Activated CD4-positive, CD25-positive, alpha-beta regulatory T cell treated with anti-CD3 and anti-CD28 coated beads, Interleukin-2, amount 50 U/mL, for 72 hours (primary cell): ENCODE measurements at places on chromosomes 7 and 10.
A peak's percentile ranks its signal among the peaks of the same experiment; 100 is the strongest.

DNA sequence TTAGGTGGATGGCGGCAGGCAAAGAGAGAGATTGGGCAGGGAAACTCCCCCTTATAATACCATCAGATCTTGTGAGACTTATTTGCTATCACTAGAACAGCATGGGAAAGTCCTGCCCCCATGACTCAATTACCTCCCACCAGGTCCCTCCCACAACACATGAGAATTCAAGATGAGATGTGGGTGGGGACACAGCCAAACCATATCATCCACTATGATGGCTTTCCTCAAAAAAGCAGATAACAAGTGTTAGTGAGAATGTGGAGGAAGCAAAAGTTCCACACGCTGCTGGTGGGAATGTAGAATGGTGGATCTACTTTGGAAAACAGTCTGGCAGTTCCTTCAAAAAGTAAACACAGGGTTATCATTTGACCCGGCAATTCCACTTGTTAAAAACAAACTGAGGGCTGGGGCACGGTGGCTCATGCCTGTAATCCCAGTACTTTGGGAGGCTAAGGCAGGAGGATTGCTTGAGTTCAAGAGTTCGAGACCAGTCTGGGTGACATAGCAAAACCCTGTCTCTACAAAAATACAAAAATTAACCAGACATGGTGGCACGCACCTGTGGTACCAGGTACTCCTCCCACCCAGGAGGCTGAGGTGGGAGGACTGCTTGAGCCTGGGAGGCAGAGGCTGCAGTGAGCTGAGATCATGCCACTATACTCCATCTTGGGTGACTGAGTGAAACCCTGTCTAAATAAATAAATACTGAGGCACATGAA, 161.4 kb upstream of the EEPD1 start:
- no peak for DNase-seq

DNA sequence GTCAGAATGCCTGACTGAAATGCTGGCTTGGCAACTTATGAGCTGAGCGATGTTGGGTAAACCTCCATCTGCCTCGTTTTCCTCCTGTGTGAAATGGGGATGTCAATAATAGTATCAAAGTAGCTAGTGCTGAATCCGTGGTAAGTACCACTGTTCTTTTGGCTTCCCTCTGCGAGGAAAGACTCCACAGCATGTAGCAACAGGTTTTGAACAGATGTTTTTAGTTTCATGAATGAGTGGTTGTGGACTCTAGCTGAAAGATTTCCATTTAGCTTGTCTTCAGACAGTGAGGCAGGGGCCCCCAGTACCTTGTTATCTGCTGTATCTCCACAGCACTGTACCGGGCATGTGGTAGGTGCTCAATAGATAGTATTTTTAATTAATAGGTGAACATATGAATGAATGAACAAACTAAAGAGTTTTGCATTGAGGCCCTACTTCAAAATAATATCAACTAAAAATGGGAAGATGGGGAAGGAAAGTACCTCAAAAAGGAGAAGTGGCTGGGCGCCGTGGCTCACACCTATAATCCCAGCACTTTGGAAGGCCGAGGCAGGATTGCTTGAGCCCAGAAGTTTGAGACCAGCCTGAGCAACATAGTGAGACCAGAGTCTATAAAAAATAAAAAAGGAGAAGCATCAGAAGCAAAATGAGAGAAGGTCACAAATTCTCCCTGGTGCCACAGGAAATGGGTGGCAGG, 5.6 kb upstream of the DLG5 start:
- DNase-seq: no peak

DNA sequence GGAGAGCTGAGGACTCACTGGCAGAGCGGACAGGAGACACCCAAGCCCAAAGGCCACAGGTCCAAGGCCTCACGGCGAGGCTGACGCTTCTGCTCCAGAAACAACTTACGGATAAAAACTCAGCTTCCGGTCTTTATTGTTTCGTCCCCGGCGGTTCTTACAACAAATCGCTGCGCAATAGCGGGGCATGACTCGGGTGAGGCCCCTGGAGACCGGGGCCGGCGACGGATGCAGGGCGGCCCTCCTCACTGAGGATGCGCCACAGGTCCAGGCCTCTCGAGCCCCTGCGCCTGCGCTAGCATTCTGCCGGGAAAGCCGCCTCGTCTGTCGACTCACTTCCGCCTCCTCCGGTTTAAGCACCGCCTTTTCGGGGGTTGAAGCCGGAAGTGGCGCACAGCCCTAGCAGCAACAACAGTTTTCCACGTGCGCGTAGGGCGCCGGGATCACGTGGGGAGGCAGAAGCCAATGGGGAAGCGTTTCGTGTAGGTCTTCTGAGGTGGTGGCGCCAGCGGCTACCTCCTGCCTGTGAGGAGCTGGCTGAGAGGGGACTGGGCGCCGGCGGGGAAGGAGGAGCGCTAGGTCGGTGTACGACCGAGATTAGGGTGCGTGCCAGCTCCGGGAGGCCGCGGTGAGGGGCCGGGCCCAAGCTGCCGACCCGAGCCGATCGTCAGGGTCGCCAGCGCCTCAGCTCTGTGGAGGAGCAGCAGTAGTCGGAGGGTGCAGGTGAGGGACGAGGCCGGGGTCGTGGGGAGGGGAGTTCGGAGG, at the start of the genes DNAJB9 and THAP5:
Gene DNAJB9 (plus strand): TSS at position 494 of the 765 bp plus-strand sequence. CDS start 1,853 bp downstream, outside the sequence.
Gene THAP5 (minus strand): TSS at position 326 of the 765 bp plus-strand sequence. CDS start 137 bp downstream, at position 189.
- peak; percentile 97 for DNase-seq

DNA sequence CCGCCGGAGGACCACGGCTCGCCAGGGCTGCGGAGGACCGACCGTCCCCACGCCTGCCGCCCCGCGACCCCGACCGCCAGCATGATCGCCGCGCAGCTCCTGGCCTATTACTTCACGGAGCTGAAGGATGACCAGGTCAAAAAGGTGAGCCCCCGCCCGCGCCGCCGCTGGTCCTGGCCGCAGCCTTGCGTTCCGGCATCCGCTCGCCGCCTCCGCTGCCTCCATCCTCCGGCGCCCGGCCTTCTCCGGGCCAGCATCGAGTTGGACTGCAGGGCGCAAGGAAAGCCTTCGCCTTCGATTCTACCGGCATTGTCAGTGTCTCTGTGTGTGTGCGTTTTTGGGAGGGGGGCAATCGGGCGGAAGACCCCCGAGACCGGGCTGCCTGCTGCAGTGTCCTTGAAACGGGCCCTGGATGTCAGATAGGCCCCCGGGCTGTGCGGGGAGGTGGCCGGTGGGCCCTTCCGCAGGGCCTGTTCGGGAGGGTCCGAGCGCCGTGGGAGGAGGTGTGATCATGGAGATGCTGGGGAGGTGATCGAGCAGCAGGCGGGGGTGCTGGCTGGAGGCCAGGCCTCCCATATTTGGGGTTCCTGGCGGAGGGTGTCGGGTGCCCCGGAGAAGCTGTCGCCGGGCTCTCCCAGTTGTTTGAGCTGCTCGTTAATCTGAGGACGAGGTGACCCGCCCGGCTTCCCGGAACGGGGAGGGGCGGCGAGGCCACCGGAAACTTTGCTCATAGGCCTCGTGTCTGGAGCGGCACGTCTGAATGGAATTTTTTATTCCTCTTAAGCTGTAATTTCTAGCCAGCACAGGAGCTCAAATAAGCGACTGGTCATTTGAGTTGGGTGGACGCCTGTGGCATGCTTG, 40.8 kb downstream of the HK1 start:
- peak; percentile 76 for DNase-seq

DNA sequence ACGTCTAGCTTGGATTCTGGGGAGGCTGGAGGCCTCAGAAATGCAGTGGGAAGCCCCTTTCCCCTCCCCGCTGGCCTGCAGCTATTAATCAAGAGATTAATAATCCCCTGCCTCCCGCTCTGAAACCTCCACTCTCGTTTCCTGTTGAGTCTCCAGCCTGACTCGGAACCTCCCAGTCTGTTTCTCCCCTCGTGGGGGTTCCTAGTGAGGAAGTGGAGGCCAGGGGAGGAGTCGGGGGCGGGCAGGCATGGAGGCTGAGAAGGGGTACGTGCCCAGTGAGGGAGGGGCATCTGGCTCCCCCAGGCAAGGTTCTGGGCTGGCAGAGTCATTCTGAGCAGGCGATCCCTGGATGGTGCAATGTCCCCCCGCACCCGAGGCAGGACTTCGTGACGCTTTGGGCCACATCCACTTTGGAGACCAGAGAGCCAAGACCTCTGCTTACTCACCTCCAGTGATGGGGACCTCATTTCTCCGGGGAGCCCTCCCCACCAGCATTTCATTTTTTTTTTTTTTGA, 73.6 kb downstream of the COL26A1 start:
- DNase-seq: no peak

DNA sequence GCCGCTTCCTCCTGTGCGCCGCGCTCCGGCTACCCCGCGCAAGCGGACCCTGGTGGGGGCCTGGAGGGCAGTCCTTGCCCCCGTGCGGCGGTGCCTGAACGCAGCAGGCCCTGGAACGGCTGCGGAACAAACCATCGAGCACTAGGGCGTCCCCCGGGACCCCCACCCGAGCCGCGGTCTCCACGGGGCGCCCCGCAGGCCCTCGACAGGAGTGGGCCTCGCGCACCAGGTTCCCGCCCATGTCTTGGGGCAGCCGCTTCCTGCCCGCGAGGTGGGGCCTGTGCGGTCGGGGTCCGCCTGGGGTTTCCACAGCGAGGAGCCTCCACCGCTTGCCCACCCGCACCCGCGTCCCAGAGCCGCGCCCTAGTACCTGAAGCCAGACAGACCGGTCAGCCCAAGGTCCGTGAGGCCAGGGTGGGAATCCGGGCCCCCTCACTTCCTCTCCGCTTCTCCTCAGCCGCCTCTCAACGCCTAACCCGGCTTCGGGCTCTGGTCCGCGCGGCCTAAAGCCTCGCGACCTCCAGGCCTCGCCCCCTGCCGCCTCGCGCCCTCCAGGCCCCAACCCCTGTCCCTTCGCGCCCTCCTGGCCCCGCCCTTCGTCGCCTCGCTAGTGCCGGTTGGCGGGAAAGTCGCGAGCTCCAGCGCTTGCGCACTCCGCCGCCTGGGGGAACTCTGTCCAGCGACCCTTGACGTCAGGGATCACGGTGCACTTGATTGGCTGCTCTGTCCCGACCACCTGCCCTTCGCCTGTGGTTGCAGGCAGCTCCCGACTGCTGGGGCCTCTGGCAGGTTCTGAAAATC, 7.0 kb upstream of the GBX1 start:
- no peak for DNase-seq

DNA sequence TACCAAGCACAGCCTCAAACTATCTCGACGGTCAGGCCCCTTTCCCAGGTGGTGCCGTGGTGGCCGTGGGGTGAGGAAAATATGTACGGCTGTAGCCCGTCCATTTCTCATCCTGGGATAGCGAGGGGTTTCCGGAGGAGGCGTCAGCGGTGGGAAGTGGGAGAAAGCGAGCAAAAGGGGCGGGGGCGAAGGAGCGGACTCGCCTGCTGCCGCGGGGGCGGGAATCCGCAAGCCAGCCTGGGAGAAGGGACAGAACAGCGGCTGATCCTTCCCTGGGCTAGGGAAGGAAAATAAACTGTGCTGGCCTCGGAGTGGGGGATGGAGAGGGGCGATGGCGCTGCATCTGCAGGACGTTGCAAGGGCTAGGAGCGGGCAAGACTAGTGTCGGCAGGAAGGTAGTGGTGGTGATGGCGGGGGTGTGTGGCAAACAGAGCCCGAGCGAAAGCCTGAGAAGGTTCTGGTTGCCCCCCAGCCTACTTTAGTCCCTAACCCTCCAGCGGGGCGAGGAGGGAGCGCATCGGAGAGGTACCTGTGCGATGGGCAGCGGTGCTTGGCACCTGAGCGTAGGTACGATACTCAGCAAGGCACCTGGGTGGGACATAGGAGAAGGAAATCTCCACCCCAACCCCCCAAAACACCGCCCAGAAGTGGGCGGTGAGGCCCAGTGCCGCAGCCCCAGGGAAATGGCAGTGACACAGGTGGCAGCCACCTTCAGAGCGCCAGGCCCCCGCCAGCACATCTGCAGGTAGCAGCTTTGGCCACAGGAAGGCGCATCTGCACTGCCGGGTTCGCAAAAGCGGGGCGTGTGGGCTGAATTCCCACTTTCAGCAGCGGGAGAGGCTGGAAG, 49.9 kb upstream of the STEAP1B start:
- DNase-seq: no peak

- no peak for DNase-seq
Measured at GRCh38 chr10:120115959-120116358, 223.4 kb downstream of the SEC23IP start.

- DNase-seq: no peak
Measured at GRCh38 chr10:79250259-79250658, 97.0 kb upstream of the PPIF start.

DNA sequence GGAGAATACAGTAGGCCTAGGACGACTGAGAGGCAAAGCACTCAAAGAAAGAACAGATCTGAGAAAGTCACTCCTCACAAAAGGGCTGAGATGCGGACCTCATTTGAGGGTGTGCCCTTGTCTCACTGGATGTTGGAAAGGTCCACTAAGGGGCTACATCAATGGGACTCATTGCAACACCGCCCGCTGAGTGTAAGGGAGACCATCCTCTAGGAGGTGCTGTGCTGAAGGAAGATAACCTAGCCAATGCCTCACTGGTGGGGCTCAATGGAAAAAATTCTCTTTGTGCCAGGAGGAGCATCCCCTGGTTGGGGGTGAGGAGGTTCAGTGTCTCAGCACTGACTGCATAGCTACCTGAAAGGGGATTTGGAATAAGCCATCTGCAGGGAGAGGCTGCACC, 758.7 kb upstream of the CELF2 start:
- DNase-seq: no peak

GRCh38 chr7:44536090-44536489, 5.0 kb downstream of the NPC1L1 start:
- no peak for DNase-seq

DNA sequence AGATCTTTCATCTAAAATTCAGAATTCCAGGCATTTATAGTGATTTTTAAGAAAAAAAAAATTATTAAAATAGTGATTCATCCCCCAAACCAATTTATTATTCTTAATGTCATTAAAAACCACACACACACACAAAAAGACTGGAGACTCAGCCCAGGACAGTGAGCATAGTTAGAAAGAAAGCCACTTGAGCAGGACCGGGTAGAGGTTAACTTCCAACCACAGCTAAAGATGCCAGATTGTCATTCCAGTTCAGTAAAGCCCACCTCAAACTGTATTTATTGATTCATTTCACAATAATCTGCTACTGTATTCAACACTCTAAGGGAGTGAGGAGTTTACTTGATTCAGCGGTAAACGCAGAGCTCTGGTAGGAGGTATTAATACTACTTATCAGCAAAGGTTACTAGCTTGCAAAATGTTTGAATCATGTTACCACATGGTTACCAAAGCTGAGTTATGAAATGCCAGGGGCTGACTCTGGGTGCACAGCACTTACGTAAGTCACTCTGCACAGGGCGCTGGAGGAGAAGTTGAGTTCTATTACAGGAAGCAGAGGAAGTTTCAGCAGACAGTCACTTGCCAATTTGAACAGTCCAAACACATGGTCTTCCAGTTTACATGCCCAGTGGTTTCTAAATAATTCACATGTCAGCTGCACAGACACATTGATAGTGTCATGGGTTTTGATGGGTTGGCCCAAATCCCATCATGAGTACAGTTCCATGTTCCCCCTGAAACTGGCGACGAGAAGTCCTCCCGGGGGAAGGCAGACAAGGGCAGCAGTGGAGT, 64.6 kb downstream of the KLF6 start:
- DNase-seq: no peak

DNA sequence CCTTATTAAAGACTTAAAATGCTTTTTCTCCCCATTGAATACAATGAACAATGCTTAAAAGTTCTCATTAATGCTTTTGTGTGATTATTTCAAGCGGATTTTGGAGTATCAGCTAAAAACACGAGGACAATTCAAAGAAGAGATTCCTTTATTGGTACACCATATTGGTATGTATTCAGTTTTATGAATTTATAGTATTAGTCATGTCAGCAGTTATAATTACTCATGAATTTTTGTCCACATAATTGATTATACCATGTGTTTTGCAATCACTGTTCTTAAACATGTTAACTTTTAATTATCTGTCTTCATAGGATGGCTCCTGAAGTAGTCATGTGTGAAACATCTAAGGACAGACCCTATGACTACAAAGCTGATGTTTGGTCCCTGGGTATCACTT, 31.9 kb downstream of the SLK start:
- no peak for DNase-seq
